ENCODE measurements at places on chromosomes 13 and 19.

GRCh38 chr13:94674609-94675348 is 37.6 kb downstream of the SOX21 start:
- DNase-seq = peak; percentile 1

DNA sequence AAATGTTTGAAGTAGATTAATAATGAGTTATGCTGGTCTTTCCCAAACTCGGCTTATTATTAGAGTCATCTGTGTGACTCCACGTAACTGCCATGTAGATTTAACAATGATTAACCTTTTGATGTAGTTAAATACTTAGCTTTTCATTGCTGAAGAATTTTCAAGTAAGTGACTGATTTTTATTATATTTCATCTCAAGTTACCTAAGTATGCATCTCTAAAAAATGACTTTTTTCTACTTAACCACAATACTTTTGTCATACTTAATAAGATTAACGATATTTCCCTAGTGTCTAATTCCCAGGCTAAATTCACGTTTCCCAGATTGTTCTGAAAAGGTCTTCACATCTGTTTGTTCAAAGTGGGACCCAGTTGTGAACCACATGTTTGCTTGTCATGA is 17.8 kb downstream of the BIVM start:
- no peak for DNase-seq

GRCh38 chr13:75345193-75345592 is 136.8 kb downstream of the TBC1D4 start:
- DNase-seq = no peak

DNA sequence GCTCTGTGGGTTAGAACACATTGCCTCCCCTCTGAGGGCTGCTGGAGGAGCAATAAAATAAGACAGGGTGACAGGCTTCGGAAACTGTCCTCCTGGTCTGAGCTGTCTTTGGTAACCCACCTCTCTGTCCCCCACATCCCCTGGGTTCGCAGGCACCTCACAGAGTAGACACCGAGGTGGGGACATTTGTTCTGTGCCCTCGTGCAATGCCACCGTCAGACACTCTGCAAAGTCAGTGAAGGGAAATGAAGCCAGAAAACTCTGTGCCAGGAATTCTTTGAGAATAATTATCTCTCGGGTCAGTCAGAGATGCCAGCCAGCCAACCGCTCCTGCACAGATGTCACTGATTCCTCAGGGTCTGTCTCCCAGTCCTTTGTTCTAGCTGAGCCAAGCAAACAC is 493.6 kb downstream of the FOXO1 start:
- no peak for DNase-seq

DNA sequence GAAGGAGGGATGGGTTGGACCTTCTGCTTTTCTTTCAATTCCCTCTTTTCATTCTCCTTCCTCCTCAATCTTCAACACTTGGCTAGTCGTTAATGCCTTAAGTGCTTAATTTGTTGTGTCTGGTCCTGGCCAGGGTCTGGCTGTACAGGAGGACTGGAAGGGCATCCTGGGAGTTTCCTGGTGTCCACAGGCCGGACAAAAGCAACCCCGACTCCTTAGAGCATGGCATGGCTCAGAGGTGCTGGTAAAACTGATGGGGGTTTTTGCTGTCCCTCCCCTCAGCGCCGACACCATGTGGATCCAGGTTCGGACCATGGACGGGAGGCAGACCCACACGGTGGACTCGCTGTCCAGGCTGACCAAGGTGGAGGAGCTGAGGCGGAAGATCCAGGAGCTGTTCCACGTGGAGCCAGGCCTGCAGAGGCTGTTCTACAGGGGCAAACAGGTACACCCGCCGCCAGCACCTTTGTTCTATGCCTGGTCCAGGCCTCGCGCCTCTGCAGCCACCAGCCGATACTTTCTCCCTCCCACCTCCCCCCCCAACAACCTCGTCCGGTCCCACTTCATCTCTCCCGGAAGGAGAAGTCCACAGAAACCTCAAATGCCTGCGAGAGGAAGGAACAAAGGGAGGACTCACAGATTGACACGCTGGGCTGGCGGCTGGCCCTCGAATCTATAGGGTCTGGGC is 1.4 kb downstream of the UHRF1 start:
- DNase-seq = no peak

GRCh38 chr13:69737129-69737935 is 370.3 kb upstream of the ATXN8OS start:
- DNase-seq = no peak

DNA sequence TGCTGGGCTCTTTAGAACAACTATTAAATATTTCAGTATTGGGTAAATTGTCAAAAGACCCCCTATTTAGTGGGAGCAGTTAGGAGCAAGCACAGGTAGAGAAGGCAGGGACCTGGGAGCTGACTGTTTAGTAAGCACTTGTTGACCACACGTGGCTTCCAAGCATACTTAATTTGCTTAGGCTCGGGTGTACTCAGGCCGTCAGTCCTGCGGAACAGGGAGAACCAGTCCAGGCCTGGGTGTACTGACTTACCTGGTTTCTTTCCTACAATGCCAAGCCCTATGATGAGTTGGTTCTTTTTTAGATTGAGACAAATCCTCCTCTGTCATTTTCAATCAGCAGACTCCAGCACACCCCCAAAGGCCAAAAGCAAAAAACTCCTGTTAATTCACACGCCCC is 90.0 kb downstream of the WDFY2 start:
- DNase-seq = no peak

GRCh38 chr19:12162513-12162881 is 399 bp upstream of the ZNF136 start:
- DNase-seq = no peak

DNA sequence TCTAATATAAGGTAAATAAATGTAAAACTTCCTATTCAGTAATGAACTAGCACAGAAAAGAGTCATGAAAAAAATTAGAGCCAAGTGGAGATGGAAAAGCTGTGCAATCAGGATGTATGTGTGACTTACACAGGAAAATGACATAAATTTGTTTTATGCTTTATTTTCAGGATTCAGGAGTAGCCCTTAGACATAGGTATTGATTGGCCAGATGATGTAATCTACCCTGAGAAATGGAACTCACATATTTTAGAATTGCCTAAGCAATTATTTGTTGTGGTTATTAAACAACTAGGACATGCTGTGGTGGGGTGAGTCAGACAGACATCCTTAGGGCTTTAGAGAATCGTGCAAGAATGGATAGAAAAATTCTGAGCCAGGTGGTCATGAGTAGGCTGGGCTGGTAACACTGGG is 110.6 kb downstream of the PCDH9 start:
- DNase-seq = no peak

DNA sequence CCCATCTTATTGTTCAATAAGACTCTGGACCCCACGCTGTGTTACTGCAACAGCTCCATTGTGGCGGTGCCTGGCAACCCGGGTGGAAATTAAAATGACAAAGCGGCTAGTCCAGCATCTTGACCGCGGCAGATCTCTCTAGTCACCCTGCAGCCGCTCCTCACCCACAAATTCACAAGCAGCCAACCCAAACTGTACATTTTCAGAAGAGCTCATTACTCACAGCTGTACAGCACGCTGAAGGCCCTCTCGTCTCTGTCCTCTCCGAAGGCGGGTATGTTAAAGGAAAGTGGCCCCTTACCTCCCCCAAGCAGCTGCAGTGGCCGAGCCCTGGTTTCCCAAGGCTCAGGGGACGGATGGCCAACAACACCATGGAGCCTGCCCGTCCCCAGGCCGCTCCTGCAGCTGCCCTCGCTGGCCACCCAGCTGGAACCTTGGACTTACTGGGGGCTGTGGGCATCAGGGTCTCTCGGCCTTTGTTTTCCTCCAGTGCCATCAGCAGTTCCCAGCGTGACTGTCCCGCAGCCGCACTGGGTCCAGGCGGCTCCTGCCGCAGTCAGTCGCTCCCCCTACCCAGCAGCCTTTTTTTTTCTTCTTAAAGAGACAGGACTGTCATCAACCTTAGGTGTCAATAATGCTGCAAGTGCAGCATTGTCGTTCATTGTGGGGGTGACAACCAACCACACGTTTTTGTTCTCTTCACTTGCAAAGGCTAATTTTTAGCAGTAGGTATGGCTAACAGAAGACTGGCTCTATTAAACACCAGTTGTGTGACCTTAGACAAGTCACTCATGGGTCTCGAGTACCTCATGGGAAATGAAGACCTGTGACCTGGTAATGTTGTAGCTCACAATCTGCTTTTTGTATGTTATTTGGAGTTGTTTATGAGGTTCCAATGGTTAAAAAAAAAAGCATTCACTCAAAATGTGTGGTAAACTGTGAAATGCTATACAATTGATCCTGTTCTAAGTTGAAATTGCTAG is at the start of gene SACS:
Gene SACS (minus strand): TSS at position 532 of the 983 bp plus-strand sequence. CDS start 22,463 bp downstream, outside the sequence.
- no peak for DNase-seq

DNA sequence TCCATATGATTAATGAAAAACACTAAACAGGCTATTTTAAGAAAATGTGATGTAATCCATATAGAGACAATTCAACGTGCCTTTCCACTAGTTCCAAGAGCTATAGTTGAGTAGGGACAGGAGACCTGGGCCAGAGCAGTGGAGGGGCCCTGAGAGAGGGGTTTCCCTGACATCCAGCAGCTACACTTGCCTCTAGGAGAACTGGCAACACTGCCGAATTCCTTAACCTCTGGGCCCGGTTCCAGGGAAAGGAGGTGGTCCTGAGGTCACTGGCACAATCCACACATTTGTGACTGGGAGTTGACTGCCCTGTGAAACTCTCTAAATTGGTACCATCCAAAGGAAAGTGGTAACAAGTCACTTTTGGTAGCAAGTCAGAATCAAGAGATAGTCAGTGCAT is 264.4 kb downstream of the DCLK1 start:
- no peak for DNase-seq

DNA sequence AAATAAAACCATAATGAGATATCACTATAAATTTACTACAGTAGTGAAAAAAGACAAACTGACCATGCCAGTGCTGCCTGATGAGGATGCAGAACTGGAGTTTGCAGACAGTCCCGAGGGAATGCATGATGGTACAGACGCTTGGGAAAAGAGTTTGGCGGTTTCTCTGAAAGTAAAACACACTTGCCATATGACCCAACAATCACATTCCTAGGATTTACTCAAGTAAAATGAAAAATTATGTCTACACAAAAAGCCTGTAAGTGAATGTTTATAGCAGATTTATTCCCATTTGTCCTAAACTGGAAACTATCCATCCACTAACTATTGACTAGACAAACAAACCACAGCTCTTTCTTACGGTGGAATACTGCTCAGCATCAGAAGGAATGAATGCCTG is 271.0 kb downstream of the DNAJC15 start:
- DNase-seq = no peak

- no peak for DNase-seq
Measured at GRCh38 chr19:47778954-47779351, 450 bp downstream of the SELENOW start.

DNA sequence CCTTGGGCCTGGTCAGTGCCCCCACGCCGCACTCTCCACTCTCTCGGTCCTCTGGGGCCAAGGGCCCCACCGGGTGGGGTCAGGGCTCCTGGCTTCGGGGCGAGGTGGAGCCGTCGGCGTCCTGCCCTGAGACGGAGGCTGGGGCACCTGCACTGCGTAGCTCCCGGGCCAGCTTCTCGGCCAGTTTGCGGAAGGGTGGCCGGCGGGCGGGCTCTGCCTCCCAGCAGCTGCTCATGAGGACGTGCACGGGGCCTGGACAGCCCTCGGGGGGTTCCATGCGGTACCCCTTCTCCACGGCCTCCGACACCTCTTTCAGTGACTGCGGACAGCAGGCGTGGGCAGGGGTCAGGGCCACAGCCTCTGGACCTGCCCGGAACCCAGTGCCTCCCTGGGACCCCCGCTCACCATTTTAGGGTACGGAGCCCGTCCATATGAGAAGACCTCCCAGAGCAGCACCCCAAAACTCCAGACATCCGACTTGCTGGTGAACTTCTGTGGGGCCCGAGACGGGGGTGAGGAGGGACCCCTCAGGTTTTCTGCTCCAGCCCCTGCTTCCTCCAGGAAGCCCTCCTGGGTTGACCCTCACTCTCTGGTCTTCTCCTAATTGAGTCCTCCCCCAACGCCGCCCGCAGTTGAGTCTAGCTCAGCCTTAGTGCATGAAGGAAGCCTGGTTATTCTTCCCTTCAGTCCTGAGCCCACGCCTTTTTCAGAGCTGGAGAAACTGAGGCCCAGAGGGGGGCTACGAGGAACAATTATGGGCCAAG is 6.3 kb upstream of the RAX2 start:
- no peak for DNase-seq

DNA sequence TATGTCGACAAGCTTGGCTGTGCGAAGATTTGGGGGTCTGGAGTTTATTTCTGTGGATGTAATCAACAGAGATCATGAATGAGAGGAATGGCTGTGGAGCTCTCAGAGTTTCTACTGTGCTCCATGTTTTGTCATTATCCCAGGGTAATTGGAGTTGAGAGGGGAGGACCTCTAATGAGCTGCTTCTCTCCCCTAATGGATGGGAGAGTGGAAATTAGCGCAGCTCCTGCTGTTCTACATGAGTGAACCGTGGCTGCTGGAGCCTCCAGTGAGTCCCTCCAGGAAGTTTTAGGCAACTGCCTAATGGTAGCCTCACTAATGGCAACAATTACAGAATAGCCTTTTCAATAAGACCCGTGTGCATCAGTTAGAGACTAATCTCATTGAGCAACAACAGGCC is 31.3 kb upstream of the FGF9 start:
- no peak for DNase-seq

GRCh38 chr19:39157275-39157996 is 31.9 kb downstream of the PAK4 start:
- DNase-seq = no peak

DNA sequence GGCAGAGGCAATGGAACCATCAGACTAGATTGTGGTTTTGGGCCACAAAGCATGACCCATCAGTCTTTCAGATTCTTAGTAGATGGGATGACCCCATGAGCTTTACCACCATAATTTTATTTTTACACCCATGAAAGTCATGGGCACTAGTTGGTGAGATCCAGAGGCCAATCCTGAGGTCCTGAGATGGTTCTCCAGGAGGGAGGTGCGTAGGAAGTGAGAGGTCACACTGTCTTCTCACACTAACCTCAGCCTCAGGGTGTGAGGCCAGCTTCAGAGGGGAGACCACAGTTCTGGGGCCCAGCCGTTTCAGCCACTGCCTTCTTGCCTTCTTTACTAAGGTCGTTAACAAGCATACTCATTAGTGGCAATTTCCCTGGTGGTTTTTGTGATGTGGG is 106.4 kb downstream of the AKAP11 start:
- DNase-seq = no peak

GRCh38 chr19:4606921-4607678 is 32.2 kb upstream of the TNFAIP8L1 start:
- no peak for DNase-seq

- no peak for DNase-seq
Measured at GRCh38 chr13:90933097-90933826, 414.2 kb upstream of the MIR17HG start.
